Vagina (tissue), 2 donors: ENCODE measurements at places on chromosomes 7 and 10. TPM values are rescaled to one million over a fixed set of nuclear protein-coding genes. Genes with fewer than 3 reads are reported as not detected.
A peak's percentile ranks its signal among the peaks of the same experiment; 100 is the strongest.

- no peak for DNase-seq
Measured at GRCh38 chr7:95253986-95254385, 70.3 kb downstream of the PON1 start.

DNA sequence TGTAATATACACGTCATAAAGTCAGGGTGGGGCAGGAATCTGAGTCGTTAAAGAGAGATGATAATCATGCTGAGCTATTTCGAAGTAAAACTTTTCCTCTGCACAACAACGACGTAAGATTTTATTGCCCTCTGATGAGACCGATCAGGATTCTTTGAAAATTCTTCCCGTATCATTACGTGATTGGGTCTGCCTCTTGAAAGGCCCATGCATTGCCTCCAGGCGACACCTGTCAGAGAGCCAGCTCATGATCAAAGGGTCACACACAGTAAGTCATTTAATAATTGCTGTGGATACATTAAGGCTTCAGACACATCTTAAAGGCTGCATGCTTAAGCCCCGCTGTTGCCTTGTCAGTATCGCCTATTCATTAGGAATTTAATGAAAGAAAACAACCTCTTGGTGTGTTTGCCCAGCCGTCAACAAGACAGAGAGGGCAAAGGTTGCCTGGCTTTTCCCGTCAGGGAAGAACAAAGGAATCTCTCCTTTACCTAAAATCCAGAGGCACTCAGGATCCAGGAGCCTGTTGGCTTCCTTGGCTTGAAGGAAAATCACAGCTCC is 189.0 kb upstream of the SH2B2 start:
- DNase-seq: peak; percentile 52

DNA sequence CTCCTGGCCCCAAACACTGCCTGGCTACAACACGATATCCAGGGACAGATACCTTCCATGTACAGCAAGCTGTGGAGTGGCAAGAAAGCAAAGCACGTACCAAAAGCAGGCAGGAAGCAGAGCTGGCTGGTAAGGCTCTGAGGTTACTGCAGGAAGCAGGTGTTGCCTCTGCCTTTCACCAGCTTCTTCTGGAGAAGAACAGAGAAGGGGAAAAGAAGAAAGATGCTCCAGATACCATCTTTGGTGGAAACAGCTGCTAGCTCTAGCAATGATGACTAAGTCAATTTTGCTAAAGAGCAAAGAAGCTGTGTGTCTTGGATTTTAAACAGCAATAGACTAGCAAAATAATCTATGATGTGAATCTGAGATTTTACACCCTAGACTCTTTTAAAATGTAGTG is 34.9 kb upstream of the PRSS1 start:
- DNase-seq: no peak

- DNase-seq: no peak
Measured at GRCh38 chr7:134353411-134353810, 36.7 kb upstream of the SLC35B4 start.

- DNase-seq: no peak
Measured at GRCh38 chr7:44220046-44220357, 19.2 kb downstream of the YKT6 start.

DNA sequence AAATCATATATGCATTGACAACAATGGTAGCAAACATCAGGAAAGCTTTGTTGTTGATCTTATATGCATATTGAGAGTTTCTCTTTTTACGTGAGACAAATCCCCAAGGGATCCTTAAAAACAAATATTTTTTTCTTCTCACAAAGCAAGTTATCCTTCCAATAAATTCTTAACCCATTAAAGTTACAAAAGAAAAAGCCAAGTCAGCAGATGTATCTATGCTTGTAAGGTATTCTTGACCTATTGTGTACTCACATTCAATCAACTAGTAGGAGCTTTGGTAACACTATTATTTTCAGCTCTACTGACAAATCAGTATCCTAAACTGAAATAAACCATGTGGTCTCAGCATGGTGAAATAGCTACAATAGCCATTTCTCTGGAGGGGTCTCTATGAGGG is 586.3 kb downstream of the CNTNAP2 start:
- no peak for DNase-seq

GRCh38 chr7:121452389-121452788 is 56.3 kb upstream of the FAM3C start:
- no peak for DNase-seq

GRCh38 chr7:30226614-30227268 is 57.7 kb upstream of the ZNRF2 start:
- DNase-seq: no peak

GRCh38 chr7:70674571-70675010 is 457.4 kb upstream of the GALNT17 start:
- no peak for DNase-seq

DNA sequence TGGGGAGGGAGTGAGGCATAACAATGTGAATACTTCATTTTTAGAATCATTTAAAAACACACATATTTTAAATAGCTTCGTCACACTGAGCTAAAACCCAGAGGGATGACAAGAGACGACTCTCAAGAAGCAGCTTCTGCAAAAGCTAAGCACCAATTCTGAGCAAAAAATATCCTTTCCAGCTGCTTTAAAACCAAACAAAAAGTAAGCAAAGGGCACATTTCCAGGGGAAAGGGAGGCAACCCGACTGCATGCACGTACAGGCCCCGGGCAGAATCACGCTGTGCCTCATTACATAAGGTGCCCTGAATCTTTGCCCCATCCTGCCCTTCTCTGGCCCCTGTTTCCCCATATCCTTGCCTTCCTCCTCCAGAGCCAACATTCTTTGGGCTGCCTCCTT is 78.4 kb downstream of the DGKI start:
- DNase-seq: no peak

GRCh38 chr7:22697876-22698606 is 29.0 kb upstream of the IL6 start:
- no peak for DNase-seq

- DNase-seq: no peak
Measured at GRCh38 chr7:103794424-103794823, 195.0 kb downstream of the RELN start.

GRCh38 chr7:11742496-11742895 is 89.5 kb downstream of the THSD7A start:
- DNase-seq: no peak

- DNase-seq: no peak
Measured at GRCh38 chr7:27459731-27460053, 203.0 kb downstream of the HIBADH start.

DNA sequence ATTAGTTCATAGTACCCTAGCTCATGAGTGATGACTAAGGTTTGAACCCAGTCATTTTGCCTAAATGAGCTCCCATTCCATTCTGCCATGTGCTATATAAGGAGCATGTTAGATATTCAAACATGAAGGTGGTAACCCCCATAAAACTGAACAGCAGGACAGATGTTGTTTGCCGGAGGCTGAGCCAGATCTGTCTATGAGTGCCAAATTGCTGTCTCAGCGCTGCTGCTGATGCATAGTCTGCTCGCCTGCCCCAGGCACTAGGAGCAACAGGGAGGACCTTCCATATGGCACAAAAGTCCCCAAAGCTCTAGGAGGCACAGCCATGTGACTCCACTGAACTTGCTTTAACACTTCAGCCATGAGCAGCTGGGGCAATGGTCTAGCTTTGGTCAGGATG is 466.0 kb upstream of the GHITM start:
- no peak for DNase-seq

GRCh38 chr10:92822060-92822634 is 26.2 kb upstream of the EXOC6 start:
- DNase-seq: no peak

GRCh38 chr10:129335942-129336341 is 131.1 kb upstream of the MGMT start:
- DNase-seq: no peak

DNA sequence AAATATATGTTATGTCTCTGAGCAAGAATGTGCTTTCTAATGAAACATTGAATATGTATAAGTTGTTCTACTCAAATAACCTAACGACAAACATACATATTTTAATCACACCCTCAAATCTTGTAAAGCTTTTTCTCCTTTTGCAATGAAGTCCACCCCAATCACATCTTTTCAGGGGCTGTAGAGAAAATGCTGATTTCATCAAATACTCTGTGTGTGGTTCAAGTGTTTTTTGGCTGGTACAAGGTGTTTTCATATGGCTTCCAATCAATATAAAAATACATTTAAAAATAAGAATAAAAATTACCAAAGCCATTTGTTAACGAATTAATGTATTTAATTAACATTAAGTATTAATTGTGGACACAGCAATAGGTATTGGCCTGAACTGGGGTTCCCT is 57.2 kb upstream of the TMEM196 start:
- no peak for DNase-seq

- DNase-seq: no peak
Measured at GRCh38 chr10:27687326-27687725, 58.3 kb downstream of the MKX start.

GRCh38 chr10:30454744-30455510 is 20.9 kb downstream of the MAP3K8 start:
- DNase-seq: no peak

DNA sequence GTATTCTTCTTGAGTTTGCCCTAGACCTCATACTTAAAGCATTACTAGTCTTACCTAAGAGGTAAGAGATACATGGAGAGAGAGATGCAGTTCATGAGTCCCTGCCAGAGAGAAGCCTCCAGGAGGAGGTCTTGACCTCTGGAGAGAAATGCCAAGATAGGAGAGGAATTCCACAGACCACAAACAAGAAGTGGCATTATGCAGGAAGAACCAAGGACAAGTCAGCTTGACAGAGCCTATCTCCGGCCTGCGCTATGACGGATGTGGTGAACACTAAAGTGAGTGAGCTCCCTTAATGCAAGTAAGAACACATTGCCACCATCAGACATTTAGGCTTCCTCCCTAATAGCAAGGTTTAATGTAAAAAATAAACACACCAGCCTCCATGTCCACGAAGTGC is 27.9 kb upstream of the COL1A2 start:
- no peak for DNase-seq

- DNase-seq: no peak
Measured at GRCh38 chr7:44449584-44449928, 40.9 kb downstream of the NUDCD3 start.

GRCh38 chr10:120950051-120950561 is 98.9 kb downstream of the WDR11 start:
- no peak for DNase-seq

DNA sequence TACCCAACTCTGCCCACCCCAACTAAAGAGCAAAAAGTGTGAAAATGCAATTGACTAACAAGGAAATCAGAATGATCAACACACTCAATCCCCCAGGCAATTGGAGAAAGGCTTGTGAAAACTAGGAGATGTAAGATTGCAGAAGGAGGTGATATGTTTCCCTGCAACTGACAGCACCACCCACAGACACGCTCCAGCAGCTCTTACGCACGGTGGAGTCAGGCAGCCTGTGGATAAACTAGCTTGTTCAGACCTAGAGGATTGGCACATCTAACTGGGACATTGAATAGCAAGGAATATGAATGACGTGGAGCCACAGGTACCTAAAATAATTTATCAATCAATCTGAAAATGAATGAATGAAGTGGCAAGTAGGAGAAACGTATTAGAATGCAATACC is 125.7 kb upstream of the MYO3A start:
- no peak for DNase-seq

- DNase-seq: no peak
Measured at GRCh38 chr7:4798706-4799235, 23.3 kb downstream of the AP5Z1 start.

DNA sequence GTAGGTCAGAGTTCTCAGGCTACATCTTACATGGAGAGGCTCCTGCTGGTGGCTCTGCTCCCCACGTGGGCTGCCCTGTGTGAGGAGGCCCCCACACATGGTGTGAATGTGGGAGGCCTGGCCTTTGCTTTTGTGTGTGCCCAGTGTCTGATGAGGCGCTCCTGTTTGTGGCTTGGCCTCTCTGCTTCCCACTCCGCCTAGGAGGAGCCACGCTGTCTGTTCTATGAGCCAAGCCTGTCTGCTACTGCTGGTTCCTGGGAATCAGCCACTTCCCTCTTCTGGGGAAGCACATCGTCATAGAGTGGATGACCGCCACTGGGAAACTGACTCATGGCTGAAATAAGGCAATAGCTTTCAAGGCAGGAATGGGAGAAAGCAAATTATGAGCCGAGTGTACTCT is 87.1 kb downstream of the CYP26A1 start:
- DNase-seq: no peak

DNA sequence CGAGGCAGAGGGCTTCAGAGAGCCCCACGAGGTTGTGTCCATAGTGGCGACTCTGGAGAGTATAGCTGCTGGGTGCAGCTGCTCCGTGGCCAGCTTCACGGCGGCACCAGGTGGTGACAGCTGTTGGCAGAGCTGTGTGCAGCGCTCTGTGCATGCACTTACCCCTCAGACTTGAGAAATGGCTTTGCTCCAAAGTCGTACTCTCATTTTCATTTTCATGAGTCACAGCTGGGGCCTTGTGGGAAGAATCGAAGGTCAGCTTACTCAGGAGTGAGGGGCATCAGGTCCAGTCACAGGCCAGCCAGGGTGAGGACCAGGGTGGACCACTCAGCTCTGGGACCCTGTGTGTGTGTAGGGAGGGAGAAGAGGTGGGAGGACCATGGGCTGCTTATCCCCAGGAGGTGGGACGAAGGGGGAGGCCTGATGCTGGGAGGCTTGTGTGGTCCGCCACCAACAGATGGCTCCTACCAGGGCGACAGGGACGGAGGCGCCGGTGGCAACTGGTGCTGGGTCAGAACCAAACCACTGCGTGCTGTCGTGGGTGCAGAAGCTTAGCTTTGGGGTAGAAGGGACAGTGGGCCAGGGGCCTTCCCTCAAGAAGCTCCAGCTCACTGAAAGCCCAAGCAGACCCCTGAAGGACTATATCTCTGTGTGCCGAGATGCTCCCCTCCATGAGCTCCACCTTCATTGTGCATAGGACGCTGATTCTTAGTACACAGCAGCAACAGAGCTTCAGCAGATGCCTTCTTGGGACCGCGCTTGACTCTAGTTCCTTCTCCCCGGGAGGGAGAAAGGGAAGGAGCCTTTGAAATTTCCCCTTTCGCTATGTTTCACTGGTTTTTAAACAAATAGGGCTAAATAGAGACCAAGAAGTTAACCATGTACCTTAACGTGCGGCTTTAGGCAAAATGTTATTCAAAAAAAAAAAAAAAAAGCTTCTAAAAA is 225.0 kb downstream of the CELF2 start:
- DNase-seq: no peak

GRCh38 chr7:79563821-79564522 is 110.5 kb upstream of the MAGI2 start:
- DNase-seq: no peak

GRCh38 chr10:30997536-30998235 is 34.0 kb downstream of the ZNF438 start:
- no peak for DNase-seq

The PTF1A gene
- total RNA-seq: not detected

The AGAP9 gene
- 10.1 TPM for total RNA-seq

The GDF2 gene
- not detected for total RNA-seq

The TUBB8 gene
- total RNA-seq: not detected

The C10orf105 gene
- total RNA-seq: 0.49 TPM

The EN2 gene
- 0.98 TPM for total RNA-seq

The ADIRF gene
- total RNA-seq: 374 TPM

The PON1 gene
- total RNA-seq: not detected

The LHFPL3 gene
- total RNA-seq: not detected

The PURB gene
- total RNA-seq: 19.2 TPM

The PNLIPRP1 gene
- not detected for total RNA-seq

The OR6B1 gene
- not detected for total RNA-seq
